Activated naive CD4-positive, alpha-beta T cell treated with anti-CD3 and anti-CD28 coated beads, Interleukin-2, amount 10 ng/mL, durations not matched to agents 7 days and 5 days (primary cell): ENCODE measurements at places on chromosomes 13 and 19.

GRCh38 chr13:104372095-104372655 is 1306.0 kb upstream of the SLC10A2 start:
- H3K4me1 ChIP-seq, result no peaks in the 10 kb centered on the region
- no peaks in the 10 kb centered on the region for H3K36me3 ChIP-seq
- H3K27me3 ChIP-seq, result no peaks in the 10 kb centered on the region
- H3K27ac ChIP-seq, result no peak overlapping the region
- no peak overlapping the region for H3K4me3 ChIP-seq
- no peak for DNase-seq

DNA sequence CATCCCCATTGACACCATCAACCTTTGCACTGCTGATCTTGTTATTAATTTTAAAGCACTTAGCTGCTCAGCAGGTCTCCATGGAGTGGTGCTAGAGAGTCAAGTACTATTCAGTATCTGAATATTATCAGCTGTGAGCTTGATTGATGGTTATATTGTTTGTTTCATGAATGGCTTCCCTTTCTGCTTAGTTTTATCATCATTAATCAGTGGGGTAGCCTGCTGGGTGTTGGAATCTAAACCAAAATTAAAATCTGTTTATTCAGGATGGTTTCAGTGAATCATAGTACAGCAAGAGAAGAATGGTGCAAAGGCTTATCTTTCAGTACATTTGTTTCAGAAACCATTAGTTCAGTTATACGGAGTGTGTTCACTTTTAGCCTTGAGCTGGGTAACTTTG is 42.5 kb upstream of the SCEL start:
- no peaks in the 10 kb centered on the region for H3K36me3 ChIP-seq
- no peaks in the 10 kb centered on the region for H3K27me3 ChIP-seq
- H3K27ac ChIP-seq, result no peak overlapping the region
- DNase-seq, result no peak
- H3K4me1 ChIP-seq, result no peaks in the 10 kb centered on the region

DNA sequence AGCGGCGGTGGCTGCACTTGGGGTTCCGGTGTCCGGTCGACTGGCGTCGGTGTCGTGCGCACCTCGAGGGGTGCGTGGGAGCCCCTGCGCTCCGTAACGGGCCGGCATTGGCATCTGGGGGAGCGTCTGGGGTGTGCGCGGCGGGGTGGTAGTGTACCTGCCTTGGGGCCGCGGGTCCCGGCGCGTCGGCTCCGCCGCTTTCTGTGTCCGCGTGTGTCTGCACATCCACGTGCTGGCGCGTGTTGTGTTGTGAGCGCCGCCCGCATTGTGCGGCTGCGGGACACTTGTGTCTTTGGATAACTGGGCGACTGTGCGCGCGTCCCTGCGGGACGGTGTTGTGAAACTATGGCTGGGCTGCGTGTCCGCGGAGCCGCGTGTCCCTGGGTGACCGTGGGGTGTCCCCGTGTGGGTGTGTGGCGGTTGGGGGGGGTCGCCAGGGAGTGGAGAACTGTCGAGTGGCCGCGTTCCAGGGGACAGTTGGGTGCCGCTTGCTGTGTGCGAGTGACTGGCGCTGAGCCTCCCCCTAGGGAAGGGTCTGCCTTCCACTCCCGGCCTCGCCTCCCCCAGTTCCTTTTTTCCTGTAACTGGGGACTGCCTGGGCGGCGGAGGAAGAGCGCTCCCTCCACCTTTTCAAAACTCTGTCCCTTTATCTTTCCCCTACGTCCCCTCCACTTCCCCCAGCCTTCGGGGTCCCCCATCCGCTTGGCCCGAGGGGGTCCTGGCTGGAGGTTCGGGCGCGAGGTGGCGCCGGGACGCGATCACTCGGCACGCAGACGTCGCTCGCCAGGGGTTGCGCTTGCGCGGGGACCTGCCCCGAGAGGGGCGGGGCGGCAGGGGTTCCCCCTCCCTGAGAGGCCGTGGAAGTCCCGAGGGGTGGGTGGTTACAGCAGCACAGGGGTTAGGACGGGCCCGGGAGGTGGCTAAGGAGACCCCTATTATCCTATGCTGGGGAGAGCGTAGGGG is 5.7 kb upstream of the NFIC start:
- peaks cover 79% of the 10 kb centered on the region for H3K27me3 ChIP-seq
- peak overlapping the region; percentile 84 for H3K4me3 ChIP-seq
- H3K4me1 ChIP-seq, result peaks cover 42% of the 10 kb centered on the region
- H3K36me3 ChIP-seq, result no peaks in the 10 kb centered on the region
- peak; percentile 68 for DNase-seq

- no peak overlapping the region for H3K4me3 ChIP-seq
- peaks cover 26% of the 10 kb centered on the region for H3K27me3 ChIP-seq
- no peak for DNase-seq
- H3K36me3 ChIP-seq, result no peaks in the 10 kb centered on the region
- no peak overlapping the region for H3K27ac ChIP-seq
Measured at GRCh38 chr13:23510979-23511735, 59.1 kb upstream of the TNFRSF19 start.

DNA sequence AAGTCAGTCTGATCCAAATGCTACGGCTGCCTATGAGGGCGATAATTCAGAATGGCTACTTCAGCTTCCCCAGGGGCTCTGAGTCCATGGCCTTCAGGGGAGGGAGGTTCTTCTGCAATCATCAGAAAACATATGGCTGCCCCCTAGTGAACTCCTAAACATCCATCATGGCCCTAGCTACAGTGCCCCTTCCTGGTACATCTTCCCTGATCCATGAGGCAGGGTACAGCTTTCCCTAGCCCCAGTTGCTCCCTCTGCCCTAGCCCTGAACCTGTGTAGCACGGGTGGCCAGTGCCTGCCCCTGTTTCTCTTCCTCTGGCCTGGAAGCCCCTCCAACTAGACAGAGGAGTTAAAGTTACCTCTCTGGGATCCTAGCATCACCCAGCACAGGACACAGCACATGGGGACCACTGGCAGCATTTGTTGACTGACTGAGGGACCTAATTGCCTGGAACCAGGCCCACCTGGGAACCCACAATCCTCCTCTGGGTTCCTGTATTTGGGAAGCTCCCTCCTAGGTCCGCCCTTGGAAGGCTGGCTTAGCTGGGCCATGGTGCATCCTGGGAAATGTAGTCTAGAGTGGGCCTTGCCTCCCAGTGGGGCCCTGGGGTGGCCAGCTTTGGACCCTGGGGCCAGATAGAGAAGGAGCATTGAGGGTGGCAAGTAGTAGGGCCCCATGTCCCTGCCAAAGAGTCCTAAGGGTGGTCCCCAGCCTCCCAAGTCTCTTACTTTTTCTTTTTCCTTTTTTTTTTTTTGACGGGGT is 17.7 kb upstream of the SEMA6B start:
- H3K36me3 ChIP-seq, result no peaks in the 10 kb centered on the region
- DNase-seq, result no peak
- peaks cover 4% of the 10 kb centered on the region for H3K4me1 ChIP-seq

DNA sequence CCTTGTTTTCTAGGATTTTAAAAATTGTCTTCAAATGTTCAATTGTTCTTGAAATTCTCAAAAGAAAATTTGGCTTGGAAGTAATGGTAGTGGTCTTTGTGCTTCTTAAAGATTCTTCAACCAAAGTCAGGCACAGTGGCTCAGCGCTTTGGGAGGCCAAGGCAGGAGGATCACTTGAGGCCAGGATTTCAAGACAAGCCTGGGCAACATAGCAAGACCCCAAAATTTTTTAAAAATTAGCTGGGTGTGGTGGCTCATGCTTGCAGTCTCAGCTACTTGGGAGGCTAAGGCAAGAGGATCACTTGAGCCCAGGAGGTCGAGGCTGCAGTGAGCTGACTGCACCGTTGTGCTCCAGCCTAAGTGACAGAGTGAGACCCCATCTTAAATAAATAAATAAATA is 153.5 kb upstream of the ZNF507 start:
- H3K27ac ChIP-seq, result no peak overlapping the region
- no peak for DNase-seq
- no peaks in the 10 kb centered on the region for H3K4me1 ChIP-seq
- H3K27me3 ChIP-seq, result peaks cover 2% of the 10 kb centered on the region
- H3K36me3 ChIP-seq, result no peaks in the 10 kb centered on the region

- DNase-seq, result no peak
- H3K27ac ChIP-seq, result no peak overlapping the region
- H3K27me3 ChIP-seq, result no peaks in the 10 kb centered on the region
- H3K36me3 ChIP-seq, result no peaks in the 10 kb centered on the region
- H3K4me3 ChIP-seq, result no peak overlapping the region
- no peaks in the 10 kb centered on the region for H3K4me1 ChIP-seq
Measured at GRCh38 chr13:101700598-101700997, 248.1 kb downstream of the ITGBL1 start.

- H3K4me3 ChIP-seq, result no peak overlapping the region
- H3K27me3 ChIP-seq, result no peaks in the 10 kb centered on the region
- peaks cover 8% of the 10 kb centered on the region for H3K4me1 ChIP-seq
- H3K36me3 ChIP-seq, result peaks cover 10% of the 10 kb centered on the region
Measured at GRCh38 chr19:29697523-29698261, 17.4 kb downstream of the C19orf12 start.

DNA sequence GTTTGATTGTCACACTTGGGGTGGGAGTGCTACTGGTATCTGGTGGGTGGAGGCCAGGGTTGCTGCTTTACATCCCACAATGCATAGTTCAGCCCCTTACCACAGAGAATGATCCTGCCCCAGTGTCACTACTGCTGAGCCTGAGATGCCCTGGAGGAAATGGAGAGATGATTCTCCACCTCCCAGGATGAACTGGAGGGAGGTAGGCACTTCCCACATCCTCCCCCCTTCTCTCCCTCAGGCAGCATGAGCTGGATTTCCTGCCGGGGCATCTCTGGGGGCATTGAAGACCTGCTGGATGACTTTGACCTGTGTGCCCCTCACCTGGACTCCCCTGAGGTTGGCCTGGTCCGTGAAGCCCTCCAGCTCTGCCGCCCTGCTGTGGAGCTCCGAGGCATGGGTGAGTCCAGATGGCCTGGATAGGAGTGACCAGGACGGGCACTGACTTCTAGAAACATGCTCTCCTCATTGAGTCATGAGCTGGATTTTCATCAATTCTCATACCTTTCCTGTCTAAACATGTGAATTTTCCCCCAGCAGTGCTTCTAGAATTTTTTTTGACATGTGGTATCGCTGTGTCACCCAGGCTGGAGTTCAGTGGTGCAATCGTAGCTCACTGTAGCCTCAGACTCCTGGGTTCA is 45.3 kb downstream of the NWD1 start:
- no peaks in the 10 kb centered on the region for H3K36me3 ChIP-seq
- H3K27me3 ChIP-seq, result peaks cover 41% of the 10 kb centered on the region
- no peak for DNase-seq
- no peak overlapping the region for H3K4me3 ChIP-seq
- no peaks in the 10 kb centered on the region for H3K4me1 ChIP-seq

GRCh38 chr19:28956961-28957360 is 256.0 kb downstream of the UQCRFS1 start:
- no peak overlapping the region for H3K4me3 ChIP-seq
- no peaks in the 10 kb centered on the region for H3K36me3 ChIP-seq
- no peak overlapping the region for H3K27ac ChIP-seq
- H3K27me3 ChIP-seq, result no peaks in the 10 kb centered on the region

DNA sequence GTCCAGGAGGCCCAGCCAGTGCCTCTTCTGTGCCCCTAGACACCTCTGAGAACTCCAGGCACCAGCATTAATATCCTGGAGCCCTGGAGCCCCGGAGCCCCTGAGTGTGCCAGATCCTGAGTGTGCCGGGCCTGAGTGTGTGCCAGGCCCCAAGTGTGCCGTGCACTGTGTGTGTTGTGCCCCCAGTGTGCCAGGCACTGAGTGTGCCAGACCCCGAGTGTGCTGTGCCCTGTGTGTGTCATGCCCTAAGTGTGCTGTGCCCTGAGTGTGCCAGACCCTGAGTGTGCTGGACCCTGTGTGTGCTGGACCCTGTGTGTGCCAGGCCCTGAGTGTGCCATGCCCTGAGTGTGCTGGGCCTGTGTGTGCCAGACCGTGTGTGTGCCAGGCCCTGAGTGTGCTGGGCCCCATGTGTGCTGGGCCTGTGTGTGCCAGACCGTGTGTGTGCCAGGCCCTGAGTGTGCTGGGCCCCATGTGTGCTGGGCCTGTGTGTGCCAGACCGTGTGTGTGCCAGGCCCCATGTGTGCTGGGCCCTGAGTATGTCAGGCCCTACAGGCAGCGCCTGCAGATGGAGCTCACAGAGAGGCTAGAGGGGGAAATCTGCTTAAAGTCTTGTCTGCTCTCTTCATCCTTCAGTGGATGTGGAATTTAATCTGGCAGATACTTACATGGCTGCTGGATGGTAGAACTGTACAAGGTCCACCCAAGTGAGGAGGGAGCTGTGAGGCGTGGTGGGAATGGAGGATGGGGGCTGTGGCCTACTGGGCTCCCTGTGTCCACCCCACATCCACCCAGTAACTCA is 53.9 kb downstream of the C13orf46 start:
- no peaks in the 10 kb centered on the region for H3K4me1 ChIP-seq
- no peak overlapping the region for H3K27ac ChIP-seq
- DNase-seq, result peak; percentile 9
- H3K27me3 ChIP-seq, result peaks cover 29% of the 10 kb centered on the region

- peaks cover 61% of the 10 kb centered on the region for H3K36me3 ChIP-seq
- H3K4me1 ChIP-seq, result peaks cover 68% of the 10 kb centered on the region
- H3K27ac ChIP-seq, result peak overlapping the region; percentile 52
- H3K4me3 ChIP-seq, result no peak overlapping the region
Measured at GRCh38 chr19:5628919-5629481, 6.1 kb downstream of the SAFB start.

- H3K27me3 ChIP-seq, result peaks cover 5% of the 10 kb centered on the region
- H3K4me3 ChIP-seq, result no peak overlapping the region
- no peaks in the 10 kb centered on the region for H3K36me3 ChIP-seq
- no peaks in the 10 kb centered on the region for H3K4me1 ChIP-seq
- H3K27ac ChIP-seq, result no peak overlapping the region
Measured at GRCh38 chr19:31304831-31305312, 44.4 kb downstream of the TSHZ3 start.

DNA sequence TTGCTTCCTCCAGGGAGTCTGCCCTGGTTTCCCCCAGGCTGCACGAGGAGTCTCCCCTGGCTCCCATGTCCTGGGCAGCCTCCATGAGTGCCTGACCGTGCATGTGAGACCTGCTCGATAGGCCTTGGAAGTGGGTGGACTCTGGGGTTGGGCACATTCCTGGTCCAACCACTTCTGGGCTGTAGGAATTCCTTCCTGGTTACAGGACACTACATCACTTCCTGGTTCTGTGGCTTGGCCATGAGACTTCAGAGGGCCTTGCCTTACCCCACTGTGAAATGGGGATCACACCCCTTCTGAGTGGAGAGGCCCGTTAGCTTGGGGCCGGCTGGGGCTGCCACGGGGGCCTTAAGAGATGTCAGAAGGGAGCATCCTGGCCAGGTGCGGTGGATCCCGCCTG is 4.0 kb upstream of the ZNF628 start:
- no peak overlapping the region for H3K4me3 ChIP-seq
- H3K27ac ChIP-seq, result no peak overlapping the region
- peaks cover 17% of the 10 kb centered on the region for H3K27me3 ChIP-seq
- peaks cover 12% of the 10 kb centered on the region for H3K4me1 ChIP-seq
- no peak for DNase-seq

DNA sequence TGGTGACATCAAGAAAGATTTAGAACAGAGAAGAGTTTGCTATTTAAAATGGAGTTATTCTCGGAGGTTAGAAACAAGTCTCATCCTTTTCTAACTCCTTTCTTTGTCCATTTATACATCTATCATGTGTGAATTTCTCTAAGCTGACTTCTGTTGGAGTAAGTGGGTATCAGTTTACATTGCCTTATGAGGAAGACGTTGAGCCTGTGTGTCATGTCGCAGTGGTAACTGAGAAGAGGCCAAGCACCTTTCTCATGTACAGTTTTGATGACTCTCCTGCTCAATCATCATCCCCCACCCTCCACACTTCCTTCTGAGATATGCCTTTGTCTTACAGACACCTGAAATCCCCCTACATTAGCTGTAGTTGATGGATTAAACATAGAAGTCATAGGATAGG is 624.8 kb downstream of the LIG4 start:
- H3K27ac ChIP-seq, result no peak overlapping the region
- H3K36me3 ChIP-seq, result no peaks in the 10 kb centered on the region
- H3K27me3 ChIP-seq, result no peaks in the 10 kb centered on the region
- no peaks in the 10 kb centered on the region for H3K4me1 ChIP-seq

- DNase-seq, result no peak
- no peaks in the 10 kb centered on the region for H3K4me1 ChIP-seq
- H3K27me3 ChIP-seq, result peaks cover 4% of the 10 kb centered on the region
Measured at GRCh38 chr13:47142105-47142504, 245.3 kb upstream of the HTR2A start.
